ENCODE measurements at places on chromosomes 1 and 21. TPM values are rescaled to one million over a fixed set of nuclear protein-coding genes. Genes with fewer than 3 reads are reported as not detected.

The TNFRSF1B gene
- total RNA-seq, result 11.2 TPM

The GABPB2 gene
- total RNA-seq, result 14.8 TPM

The S100A2 gene
- 2.7 TPM for total RNA-seq

The SELENBP1 gene
- total RNA-seq, result 63.4 TPM

The KTI12 gene
- total RNA-seq, result 4.5 TPM

The PRCC gene
- total RNA-seq, result 40.3 TPM

The FCAMR gene
- not detected for total RNA-seq

The CR1L gene
- not detected for total RNA-seq

The DHCR24 gene
- total RNA-seq, result 23.9 TPM

The RASSF5 gene
- 27.4 TPM for total RNA-seq

The SCP2 gene
- total RNA-seq, result 135 TPM
